Metanephros (tissue), 2 donors: ENCODE measurements at places on chromosomes 12 and 14. TPM values are rescaled to one million over a fixed set of nuclear protein-coding genes. Genes with fewer than 3 reads are reported as not detected.

Gene GPX2
- 2.5 TPM for total RNA-seq

Gene BATF
- 1.8 TPM for total RNA-seq

Gene RARG
- 38.4 TPM for total RNA-seq

Gene CD163
- 18.8 TPM for total RNA-seq

Gene ARHGAP5
- 130 TPM for total RNA-seq

Gene B4GALNT1
- total RNA-seq = 1.3 TPM

Gene ADAMTS20
- 0.53 TPM for total RNA-seq

Gene IGFBP6
- 32.1 TPM for total RNA-seq

Gene ZNF891
- 4.4 TPM for total RNA-seq

Gene NUMB
- 57.9 TPM for total RNA-seq
